ENCODE measurements at places on chromosomes 7 and 10. TPM values are rescaled to one million over a fixed set of nuclear protein-coding genes. Genes with fewer than 3 reads are reported as not detected.

- H3K4me3 ChIP-seq = no peak overlapping the region
- no peak overlapping the region for H3K27ac ChIP-seq
- peaks cover 11% of the 10 kb centered on the region for H3K4me1 ChIP-seq
- DNase-seq = no peak
- peaks cover 34% of the 10 kb centered on the region for H3K27me3 ChIP-seq
Measured at GRCh38 chr10:59360605-59361405, 1.5 kb downstream of the FAM13C start.

DNA sequence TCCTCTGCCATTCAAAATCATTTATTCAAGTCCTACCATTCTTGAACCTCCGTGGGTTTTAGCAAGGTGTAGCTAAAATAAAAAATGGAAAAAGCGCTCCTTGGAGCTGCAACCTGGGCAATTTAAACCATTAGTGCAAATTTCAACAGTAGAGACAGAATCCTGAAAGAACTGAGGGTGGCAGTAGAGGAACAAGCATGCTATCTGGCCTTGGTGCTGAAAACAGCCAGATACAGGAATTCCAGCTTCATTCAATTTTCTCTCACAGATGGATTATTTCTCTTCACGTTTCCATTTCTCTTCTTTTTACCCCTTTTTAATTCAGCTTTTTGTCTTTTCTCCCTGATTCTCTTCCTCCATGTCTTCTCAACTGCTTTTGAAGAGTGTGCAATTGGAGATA, 77.7 kb downstream of the OTUD1 start:
- peaks cover 13% of the 10 kb centered on the region for H3K36me3 ChIP-seq
- no peak overlapping the region for H3K27ac ChIP-seq
- no peaks in the 10 kb centered on the region for H3K4me1 ChIP-seq
- H3K27me3 ChIP-seq = no peaks in the 10 kb centered on the region
- no peak overlapping the region for H3K4me3 ChIP-seq

RGS10 gene
- 23.1 TPM for total RNA-seq

TBX20 gene
- 0.37 TPM for total RNA-seq

DNA sequence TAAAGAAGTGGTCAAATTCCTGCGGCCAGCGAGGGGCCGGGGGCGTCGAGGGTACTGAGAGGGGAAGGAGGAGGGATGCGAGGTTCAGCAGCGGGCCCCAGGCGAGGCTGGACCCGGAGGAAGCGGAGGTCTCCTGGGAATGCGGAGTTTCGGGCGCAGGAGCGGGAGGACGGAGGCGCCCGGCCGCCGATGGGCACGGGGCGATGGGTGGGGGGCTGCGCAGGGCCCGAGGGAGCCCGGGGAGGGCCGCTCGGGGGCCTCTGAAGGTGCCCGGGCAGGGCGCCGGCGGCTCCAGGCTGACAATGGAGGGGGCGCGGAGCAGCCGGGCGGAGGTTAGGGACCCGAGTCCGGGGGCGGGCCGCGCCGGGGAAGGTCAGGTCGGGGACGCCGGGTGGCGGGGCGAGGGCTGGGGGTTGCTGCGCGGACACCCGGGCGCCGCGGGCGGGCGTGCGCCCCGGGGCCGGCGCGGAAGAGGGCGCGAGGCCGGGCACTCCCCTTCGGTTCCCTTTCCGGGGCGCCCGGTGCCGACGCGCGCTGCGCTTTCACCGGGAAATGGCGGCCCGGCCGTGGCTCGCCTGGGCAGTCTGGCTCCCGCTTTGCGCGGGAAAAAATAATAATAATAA, 683 bp downstream of the MACROH2A2 start:
- peak; percentile 52 for DNase-seq
- H3K27ac ChIP-seq = no peak overlapping the region
- H3K4me3 ChIP-seq = peak overlapping the region; percentile 77
- H3K27me3 ChIP-seq = peaks cover 76% of the 10 kb centered on the region
- H3K36me3 ChIP-seq = no peaks in the 10 kb centered on the region

DNA sequence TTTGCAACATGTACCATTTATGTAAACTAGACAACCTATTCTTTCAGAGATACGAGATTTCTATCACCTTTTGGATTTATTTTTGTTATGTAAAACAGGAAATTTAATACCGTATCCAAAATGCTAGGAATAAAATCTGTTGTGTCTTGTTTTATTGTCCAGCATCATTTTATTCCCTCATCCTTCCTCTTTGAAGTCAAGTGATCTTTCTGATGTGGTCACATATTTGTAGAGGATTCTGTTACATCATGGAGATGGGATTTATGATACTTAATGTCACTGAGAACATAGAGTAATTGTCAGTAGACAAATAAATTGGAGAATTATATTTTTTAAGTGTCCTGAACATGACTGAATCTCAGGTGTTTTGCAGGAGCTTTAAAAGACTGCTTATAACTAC, 64.7 kb downstream of the ZNF277 start:
- no peak for DNase-seq
- H3K36me3 ChIP-seq = no peaks in the 10 kb centered on the region
- H3K4me3 ChIP-seq = no peak overlapping the region
- no peak overlapping the region for H3K27ac ChIP-seq
- H3K4me1 ChIP-seq = peaks cover 30% of the 10 kb centered on the region

DNA sequence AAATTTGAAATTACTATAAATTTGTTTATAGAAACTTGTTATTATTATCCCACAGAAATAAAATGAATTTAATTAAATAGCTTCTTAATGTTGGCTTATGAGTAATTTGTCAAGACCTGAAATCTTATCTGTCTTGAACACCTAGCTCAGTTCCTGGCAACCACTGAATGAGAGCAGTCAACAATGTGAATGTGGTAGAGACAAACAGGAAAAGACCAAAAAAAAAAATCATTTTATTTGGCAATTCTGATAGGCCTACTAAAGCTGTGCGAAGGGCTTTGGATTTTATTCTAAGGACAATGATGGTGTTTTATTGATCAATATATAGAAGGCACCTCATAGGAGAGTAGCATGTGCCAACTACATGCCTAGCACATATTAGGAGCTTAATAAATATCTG, 127.8 kb upstream of the RSU1 start:
- peaks cover 26% of the 10 kb centered on the region for H3K4me1 ChIP-seq
- peaks cover 3% of the 10 kb centered on the region for H3K27me3 ChIP-seq
- no peak overlapping the region for H3K27ac ChIP-seq
- no peak overlapping the region for H3K4me3 ChIP-seq

ZNF487 gene
- 1.4 TPM for total RNA-seq

- no peak overlapping the region for H3K4me3 ChIP-seq
- H3K27ac ChIP-seq = no peak overlapping the region
- peaks cover 15% of the 10 kb centered on the region for H3K4me1 ChIP-seq
- no peak for DNase-seq
Measured at GRCh38 chr10:70593513-70593890, 9.0 kb downstream of the PRF1 start.

GRCh38 chr7:69596056-69596455, 2.2 kb upstream of the AUTS2 start:
- no peak for DNase-seq
- peaks cover 75% of the 10 kb centered on the region for H3K27me3 ChIP-seq
- no peaks in the 10 kb centered on the region for H3K36me3 ChIP-seq
- H3K4me3 ChIP-seq = no peak overlapping the region
- no peak overlapping the region for H3K27ac ChIP-seq
- H3K4me1 ChIP-seq = peaks cover 4% of the 10 kb centered on the region

GRCh38 chr7:135098391-135098790, 49.5 kb upstream of the TMEM140 start:
- H3K36me3 ChIP-seq = no peaks in the 10 kb centered on the region
- DNase-seq = no peak
- no peak overlapping the region for H3K27ac ChIP-seq
- H3K4me3 ChIP-seq = no peak overlapping the region
- H3K27me3 ChIP-seq = no peaks in the 10 kb centered on the region
- peaks cover 8% of the 10 kb centered on the region for H3K4me1 ChIP-seq

NEUROD6 gene
- not detected for total RNA-seq

HMX3 gene
- not detected for total RNA-seq

MMP21 gene
- total RNA-seq = not detected

STEAP1B gene
- total RNA-seq = 5.4 TPM

- no peaks in the 10 kb centered on the region for H3K27me3 ChIP-seq
- H3K36me3 ChIP-seq = peaks cover 25% of the 10 kb centered on the region
- no peak overlapping the region for H3K27ac ChIP-seq
Measured at GRCh38 chr7:90424720-90425119, 21.5 kb downstream of the CLDN12 start.

DNA sequence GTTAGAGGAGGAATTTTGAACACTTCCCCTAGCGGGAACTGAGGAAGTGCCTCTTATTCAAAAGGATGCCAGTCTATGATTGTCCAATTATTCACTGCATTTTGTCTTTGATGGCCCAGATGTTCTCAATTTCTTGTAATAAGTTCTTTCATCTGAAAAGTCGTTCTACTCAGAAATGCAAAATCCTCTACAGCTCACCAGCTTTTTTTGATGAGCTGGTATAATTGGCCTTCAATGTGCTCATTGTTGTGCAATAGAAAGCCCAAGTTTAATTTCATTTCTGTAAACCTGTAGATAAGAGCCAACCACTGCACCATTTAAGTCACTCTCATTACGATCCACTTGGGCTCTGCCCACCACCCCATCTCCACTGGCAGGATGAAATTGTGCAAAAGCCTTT, 978.7 kb upstream of the AUTS2 start:
- no peak overlapping the region for H3K27ac ChIP-seq
- DNase-seq = no peak
- 0 out of 2 replicates have a peak, but pooled peaks cover 8% of the 10 kb centered on the region for H3K36me3 ChIP-seq

ARHGAP22 gene
- 8.2 TPM for total RNA-seq

GRCh38 chr10:59804220-59804619, 51.0 kb upstream of the MRLN start:
- no peaks in the 10 kb centered on the region for H3K27me3 ChIP-seq
- peaks cover 19% of the 10 kb centered on the region for H3K4me1 ChIP-seq
- no peak for DNase-seq
- H3K4me3 ChIP-seq = no peak overlapping the region
- peaks cover 69% of the 10 kb centered on the region for H3K36me3 ChIP-seq

DNA sequence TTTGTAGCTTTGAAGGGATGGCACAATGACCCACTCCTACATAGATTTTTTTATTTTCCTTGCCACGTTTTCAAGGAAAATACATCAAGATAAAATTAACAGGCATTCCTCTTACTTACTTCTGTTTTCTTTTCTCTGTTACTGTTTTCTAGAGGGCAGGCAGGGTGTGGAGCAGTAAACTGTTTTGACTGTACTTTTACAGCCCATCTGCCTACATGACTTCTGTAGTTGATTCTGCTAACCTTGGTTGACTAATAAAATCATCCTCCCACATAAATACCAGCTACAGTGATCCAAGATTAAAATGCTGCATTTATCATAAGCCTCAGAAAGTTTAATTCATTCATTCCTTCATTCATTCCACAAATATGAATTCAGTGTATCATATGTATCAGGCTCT, 158.5 kb downstream of the TRIL start:
- no peaks in the 10 kb centered on the region for H3K36me3 ChIP-seq
- H3K4me3 ChIP-seq = no peak overlapping the region
- H3K27ac ChIP-seq = no peak overlapping the region
- H3K4me1 ChIP-seq = peaks cover 4% of the 10 kb centered on the region

DNA sequence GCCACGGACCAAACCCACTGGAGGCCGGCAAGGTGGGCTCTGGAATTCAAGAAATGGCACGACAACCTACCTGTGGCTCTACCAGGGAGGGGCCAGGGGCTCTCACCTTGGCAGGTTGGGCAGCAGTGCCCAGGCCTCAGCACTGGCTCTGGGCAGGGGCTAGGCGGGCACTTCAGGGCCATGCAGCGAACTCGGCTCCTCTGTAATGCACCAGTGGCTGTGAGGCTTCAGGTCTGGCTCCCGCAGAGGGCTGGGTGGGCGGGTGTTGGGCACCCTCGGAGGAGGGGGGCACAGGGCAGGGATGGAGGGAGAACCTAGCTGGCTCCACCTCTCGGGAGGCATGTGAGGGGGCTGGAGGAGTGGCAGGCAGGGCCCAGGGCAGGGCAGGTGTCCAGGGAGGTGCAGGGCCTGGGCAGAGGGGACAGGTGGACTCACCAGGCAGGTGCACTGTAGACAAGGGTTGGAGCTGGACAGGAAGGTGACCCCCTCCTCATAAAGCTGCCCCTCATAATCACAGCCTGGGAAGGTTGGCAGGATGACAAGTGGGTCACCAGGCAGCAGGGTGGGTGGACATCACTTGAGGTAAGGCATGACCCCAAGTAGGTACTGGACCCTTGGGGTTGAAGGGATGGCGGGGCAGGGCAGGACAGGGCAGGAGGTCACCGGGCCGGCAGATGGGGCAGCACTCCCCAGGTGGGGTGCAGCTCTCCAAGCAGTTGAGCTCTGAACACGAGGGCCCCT, 6.7 kb downstream of the KCP start:
- no peak overlapping the region for H3K27ac ChIP-seq
- H3K36me3 ChIP-seq = peaks cover 10% of the 10 kb centered on the region
- no peak for DNase-seq
- peaks cover 3% of the 10 kb centered on the region for H3K4me1 ChIP-seq

- no peak overlapping the region for H3K4me3 ChIP-seq
- H3K27me3 ChIP-seq = no peaks in the 10 kb centered on the region
- H3K36me3 ChIP-seq = no peaks in the 10 kb centered on the region
- H3K27ac ChIP-seq = no peak overlapping the region
- peak; percentile 65 for DNase-seq
Measured at GRCh38 chr7:128946936-128947830, 9.5 kb downstream of the IRF5 start.

Measured in WTC11 (cell line).